ENCODE measurements at places on chromosomes 11 and 22.
A peak's percentile ranks its signal among the peaks of the same experiment; 100 is the strongest.

- no peak for DNase-seq
These were observed 22.2 kb upstream of the CYP2D6 start for GRCh38 chr22:42152661-42153270.

GRCh38 chr22:42697542-42698013 is 23.1 kb downstream of the A4GALT start:
- DNase-seq = peak; percentile 81

- no peak for DNase-seq
These were observed 11.9 kb downstream of the DKK3 start for GRCh38 chr11:11996321-11997048.

DNA sequence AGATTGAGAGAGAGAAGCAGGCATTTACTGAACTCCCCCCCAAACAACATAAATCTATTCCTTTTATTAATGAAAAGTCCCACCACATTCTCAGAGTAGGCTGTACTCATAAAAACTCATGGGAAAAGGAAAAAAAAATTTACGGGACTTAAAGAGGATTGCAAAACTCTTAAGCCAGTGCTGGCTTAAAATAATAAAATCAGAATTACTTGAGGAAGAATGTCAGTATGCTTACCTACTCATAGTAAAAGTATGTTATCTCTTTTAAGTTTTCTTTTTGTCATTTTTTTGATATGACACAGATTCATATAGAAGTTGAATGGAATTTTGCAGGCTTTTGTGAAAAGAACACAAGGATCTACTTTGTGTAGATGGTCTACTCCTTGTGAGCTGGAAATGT is 126.3 kb downstream of the LUZP2 start:
- no peak for DNase-seq

DNA sequence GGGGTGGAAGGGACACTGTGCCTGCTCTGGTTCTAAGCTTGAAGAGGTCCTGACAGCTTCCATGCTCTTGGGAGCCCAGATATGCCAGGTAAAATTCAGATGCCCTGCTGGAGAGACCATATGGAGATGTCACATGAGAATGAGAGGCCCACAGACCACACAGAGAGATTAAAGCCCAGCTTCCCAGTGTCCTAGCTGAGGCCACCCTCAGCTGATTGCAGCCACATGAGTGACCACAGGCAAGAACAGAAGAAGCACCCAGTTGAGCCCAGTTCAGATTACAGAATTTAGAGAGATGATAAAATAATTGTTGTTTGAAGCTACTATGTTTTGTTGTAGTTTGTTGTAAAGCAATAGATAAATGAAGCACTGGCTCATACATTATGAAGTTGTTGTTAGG is 14.4 kb upstream of the PVALB start:
- no peak for DNase-seq

GRCh38 chr11:100821198-100821597 is 134.1 kb downstream of the ARHGAP42 start:
- no peak for DNase-seq

- DNase-seq = peak; percentile 75
These were observed 20.5 kb downstream of the EPS8L2 start for GRCh38 chr11:726278-727220.

- DNase-seq = peak; percentile 66
These were observed at the start of the genes C11orf21 and TSPAN32 for GRCh38 chr11:2301631-2302305. C11orf21 (minus strand) TSS chr11:2301918; CDS start chr11:2301808, 110 bp downstream. TSPAN32 (plus strand) TSS chr11:2302013; CDS start chr11:2302150, 137 bp downstream.

DNA sequence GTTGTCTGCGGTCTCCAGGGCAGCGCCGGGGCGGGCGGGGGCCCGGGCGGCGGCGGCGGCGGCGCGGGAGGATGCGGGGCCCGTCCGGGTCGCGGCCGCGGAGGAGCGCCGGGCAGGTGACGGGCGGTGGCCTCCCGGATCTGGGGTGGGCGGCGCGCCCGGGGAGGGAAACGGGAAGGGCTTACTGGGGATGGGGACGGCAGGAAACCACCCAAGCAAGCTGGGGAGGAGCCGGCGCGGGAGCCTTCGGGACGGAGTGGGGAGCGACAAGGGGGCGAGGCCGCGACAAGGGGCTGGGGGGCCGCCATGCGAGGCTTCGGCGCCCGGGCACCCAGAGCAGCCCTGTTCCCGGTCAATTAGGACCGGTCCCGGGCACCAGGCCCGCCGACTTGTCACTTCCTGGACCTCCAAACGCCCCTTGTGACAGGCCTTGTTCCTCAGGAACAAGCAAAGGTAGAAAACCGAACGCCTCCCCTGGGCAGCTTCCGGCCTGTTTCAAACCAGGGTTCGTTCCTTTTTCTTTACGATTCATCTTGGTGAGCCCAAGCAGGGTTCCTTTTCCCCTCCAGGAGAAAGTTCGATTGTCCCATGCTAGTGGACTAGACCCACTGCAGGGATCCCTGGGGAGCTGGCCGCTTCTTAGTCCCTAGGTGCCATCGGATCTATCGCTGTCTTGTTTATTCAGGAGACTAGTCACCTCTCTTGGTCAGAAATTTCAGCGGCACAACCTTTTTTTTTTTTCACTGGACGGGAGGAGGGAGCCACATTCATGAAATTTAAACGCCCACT is 492 bp downstream of the JHY start:
- DNase-seq = peak; percentile 80

- no peak for DNase-seq
These were observed 1032.7 kb upstream of the TENM4 start for GRCh38 chr11:80473562-80473961.

DNA sequence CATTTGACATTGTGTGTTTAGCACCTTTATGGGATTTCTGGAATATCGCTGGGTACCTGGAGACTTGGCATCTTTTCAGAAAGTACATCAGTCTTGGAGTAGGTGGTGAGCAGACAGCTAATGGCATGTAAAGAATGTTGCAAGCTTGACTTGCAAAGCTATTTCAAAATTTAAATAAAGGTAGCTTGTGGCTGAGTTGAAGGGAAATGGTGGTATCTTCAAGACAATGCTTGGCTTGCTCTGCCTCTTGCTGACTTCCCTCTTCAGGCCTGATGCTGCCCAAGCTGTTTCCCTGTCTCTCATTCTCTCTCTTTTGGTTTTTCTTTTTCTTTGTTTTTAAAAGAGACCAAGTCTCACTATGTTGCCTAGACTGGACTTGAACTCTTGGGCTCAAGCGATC is 13.2 kb downstream of the ZNRF3 start:
- DNase-seq = no peak

- peak; percentile 73 for DNase-seq
These were observed 46.2 kb downstream of the BLID start for GRCh38 chr11:122069707-122070360.

- DNase-seq = no peak
These were observed 662.2 kb upstream of the CNTN5 start for GRCh38 chr11:98358551-98358950.

GRCh38 chr11:66800720-66801428 is 42.4 kb upstream of the RCE1 start:
- DNase-seq = no peak

DNA sequence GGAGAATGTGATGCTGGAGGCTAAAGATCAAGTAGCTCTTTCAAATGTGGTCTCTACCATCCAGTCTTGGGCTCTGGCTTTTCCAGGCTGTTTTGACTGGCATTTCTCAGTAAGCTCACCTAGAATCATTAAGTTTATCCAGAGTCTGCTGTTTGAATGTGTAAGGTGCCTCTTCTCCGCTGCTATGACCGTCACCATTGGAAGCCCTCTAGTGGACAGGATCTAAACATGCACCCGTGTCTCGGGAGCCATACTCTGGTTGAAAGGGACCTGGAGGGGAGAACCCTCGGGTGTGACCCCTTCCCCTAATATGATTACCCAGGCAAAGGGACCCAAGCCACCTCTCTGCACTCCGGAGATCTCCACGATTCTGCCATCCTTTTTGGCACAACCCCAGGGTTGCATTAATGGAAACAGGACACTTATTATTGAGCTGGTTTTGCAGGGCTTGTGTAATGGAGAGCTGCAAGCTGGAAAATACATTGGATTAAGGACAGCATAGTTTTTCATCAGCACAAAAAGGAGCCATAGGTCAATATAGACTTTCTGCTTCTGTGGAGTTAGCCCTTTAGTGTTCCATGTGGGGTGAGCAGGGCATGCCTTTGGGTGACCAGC is 191.0 kb upstream of the LARGE1 start:
- no peak for DNase-seq

- DNase-seq = no peak
These were observed 15.4 kb upstream of the CASTOR1 start for GRCh38 chr22:30304495-30305244.

GRCh38 chr11:15074206-15075161 is 1.1 kb downstream of the CALCB start:
- peak; percentile 90 for DNase-seq

GRCh38 chr11:71489311-71490043 is 36.5 kb downstream of the NADSYN1 start:
- peak; percentile 37 for DNase-seq

DNA sequence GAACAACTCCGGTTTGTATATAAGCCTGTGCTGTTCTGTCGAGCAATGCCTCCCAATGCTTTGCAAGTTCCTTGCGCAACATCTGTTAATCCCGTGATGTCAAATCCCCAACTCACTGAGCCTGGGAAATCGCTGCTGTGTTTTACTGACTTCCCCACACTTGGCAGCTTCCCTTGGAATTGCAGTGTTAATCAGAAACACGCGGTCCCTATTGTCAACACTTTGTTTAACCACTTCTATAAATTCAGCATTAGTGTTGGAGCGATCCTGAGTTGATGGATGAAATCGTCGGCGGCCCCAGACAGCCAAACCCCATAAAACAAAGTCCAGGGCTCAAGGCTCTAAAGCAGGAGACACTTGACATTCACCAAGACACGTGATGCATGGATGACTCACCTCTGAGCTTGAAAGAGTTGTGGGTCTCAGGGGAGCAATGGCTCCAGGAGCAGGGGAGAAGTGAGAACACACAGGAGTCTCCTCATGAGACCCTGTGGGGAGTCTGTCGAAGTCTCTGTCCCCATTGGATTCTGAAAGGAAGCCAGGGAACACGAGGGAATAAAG is 555.3 kb downstream of the MIAT start:
- peak; percentile 78 for DNase-seq

GRCh38 chr11:116774661-116775060 is 1.9 kb upstream of the BUD13 start:
- DNase-seq = no peak

GRCh38 chr11:128298271-128298670 is 289.1 kb downstream of the ETS1 start:
- no peak for DNase-seq

DNA sequence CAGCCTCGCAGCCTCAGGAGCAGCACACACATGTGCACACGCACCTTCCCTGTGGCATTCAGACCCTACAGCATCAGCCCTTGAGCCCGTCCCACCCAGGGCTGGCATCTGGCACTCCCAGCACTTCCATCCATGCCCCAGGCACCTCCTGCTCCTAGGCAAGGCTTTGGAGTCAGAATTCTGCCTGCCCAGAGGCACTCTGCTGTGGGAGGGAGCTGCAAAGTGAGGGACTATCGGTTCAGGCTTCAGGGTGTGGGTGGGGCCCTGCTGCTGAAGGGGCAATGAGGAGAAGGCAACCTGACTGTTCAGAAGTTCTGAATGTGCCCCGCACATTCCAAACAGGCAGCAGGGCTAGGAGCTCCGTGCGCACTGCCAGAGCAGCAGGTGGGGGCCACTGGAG is 39.7 kb downstream of the NECTIN1 start:
- DNase-seq = no peak

DNA sequence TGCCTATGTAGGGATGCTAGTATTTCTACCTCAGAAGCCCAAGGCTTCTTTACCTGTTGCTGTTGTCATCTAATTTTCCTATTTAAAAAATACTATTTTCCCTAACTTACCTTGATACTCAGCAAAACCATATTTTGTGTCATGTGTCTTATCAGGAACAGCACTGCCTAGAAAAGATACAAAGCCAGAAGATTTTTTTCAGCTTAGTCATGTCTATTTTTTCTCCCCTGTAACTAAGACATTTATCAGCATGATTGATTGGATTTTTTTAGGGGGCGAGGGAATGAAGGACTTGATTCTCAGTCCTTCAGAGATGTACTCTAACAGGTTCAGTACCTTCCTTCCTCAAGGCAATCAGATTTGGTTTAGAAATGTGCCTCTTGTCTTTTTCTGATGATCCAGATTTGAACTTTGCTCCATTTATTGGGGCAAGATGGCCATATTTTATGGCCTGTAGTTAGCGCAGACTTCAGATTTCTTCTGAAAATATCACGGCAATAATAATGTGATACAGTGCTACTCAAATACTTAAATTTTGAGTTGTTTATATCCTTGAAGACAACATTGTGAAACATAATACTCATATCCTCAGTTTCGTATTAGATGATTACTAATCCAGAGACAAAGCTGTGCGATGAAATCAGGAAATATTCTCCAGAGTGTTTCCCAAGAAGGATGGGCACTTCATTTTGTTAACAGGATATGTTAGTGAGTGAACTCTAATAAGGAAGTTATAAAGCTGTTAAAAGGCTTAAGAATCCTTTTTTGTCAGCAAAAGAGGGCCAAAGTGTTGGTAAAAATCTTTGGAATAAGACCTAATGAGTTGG is 3.8 kb upstream of the PIK3IP1 start:
- no peak for DNase-seq

DNA sequence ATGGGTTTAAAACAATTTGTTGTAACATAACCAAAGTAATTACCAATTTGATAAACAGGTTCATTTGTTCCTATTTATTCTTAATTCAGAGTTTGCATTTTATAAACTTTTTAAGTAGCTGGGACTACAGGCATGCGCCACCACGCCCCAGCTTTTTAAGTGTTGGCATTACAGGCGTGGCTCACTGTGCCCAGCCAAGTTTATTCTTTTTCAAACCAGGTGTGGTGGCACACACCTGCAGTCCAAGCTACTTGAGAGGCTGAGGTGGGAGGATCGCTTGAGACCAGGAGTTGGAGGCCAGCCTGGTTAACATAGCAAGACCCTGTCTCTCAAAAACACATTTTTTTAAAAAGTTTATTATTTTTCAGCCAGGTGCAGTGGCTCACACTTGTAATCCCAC is 19.1 kb downstream of the PPFIA1 start:
- DNase-seq = no peak

DNA sequence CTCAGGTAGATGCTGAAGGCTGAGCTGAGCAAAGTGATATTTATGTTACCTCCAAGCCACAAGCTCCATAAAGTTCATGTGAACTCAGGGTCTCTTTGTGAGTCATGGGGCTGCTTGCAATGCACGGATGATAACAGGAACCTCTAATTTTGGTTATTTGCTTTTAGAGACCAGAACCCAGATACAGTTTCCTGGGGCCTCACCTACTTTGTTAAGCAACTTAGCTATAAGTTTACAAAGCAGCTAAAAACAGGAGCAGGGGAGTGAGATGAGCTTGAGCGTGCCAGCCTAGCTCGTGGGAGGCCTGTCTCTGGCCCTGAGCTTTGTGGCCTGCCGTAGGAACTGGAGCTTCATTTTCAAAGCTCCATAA is 29.2 kb downstream of the SREBF2 start:
- no peak for DNase-seq

DNA sequence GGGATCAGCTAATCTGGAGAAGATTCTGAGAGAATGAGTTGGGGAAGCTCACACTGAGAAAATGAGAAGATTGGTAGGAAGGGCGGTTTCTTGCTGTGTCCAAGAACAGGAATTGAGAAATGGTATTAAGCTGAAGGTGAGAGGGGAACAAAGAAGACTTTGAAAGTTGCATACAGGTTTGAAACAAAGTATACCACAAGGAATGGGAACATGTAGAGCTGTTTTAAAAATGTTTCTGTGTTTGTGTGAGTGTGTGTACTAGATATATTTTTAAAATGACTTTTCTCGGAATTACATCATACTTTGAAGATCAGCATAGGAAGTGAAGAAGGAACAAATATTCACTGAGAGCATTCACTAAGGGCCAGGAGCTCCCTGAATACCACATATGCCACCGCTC is 24.4 kb upstream of the IZUMO1R start:
- no peak for DNase-seq

GRCh38 chr11:32659672-32660071 is 76.0 kb downstream of the EIF3M start:
- no peak for DNase-seq

GRCh38 chr22:39898997-39899396 is 1.9 kb upstream of the GRAP2 start:
- DNase-seq = no peak
